ENCODE measurements at places on chromosomes 2 and 18.

DNA sequence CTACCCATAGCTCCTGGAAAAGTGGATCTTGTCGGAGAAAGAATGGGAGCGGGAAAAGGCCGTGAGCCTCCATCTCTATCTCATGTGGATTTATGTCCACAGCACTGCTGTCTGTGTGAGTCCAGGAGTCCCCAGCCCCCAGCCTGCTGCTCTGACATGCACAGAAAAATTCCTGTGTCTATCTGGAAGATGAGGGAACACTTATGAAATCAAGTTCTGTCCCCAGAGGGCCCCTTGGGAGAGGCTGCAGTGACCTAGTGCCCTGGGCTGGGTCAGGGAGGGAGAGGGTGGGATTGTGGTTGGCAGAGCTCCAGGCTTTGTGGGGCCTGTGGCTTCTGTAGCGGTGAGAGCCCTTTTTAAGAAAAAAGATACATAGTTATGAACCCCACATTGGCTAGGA lies 37.6 kb downstream of the HJURP start:
- no peak for DNase-seq

GRCh38 chr18:11864471-11864870 lies 13.3 kb downstream of the CHMP1B start:
- no peak for DNase-seq

- no peak for DNase-seq
Measured at GRCh38 chr18:13477147-13477683, 249.1 kb downstream of the FAM210A start.

DNA sequence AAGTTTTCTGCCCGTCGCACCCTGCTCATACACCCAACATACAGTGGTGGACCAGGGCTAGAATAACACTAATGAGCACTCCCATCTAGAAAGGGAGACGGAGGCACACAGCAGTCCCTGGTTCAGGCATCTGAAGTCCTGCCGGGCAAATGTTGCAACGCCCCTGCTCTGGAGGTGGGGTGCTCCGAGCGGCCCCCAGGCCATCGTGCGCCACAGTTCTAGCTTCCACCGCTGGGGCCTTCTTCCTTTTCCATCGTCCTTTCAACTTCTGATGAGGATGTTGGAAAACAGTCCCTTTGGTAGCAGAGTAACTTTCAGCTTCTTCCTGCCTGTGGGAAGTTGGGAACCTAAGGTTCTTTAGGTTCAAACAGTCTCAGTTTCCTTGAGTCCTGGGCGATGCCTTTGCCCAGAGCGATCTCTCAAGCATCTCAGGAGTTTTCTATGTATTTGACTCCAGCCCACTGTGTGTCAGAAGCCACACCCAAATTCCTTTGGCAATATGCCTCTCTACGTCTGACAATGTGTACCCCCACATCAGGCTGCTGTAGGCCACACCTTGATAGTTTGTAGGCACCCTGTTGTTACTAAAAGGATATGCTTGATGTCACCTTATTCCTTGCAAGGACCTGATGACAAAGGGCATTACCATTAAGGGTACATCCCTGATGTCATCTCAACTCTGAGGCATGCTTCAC lies 258.8 kb downstream of the GLI2 start:
- no peak for DNase-seq

DNA sequence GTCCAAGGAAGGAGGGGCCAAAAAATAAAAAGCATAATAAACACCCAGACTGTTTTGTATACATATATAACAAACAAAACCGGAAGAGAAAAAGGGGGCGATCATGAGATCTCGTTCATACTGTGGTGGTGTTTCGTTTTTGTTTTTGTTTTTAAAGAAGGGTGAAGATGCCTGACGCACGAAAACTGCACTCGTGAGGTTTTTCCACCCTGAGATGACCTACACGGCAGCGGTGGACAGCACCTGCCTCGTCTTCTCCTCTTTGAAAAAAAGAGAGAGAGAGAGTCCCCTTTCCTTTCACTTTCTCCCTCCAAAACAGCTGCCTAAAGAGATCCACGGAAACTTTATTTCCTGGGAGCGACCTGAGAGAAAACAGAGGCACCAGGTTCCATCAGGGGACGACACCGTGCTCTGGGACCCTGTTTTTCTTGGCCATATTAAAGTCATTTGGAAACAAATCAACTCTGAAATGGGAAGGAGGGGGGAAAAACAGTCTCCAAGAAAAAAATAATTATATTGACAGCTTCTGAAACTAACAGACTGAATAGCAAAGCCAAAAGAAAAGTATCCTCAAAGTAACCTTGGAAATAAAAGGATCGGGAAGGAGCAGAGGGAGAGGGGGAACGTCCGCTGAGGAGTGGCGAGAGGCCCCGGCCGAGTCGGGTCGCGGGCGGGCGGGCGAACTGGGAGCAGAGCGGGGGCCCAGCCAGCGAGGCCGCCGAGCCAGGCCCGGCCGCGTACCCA lies 3.5 kb downstream of the POU3F3 start:
- no peak for DNase-seq

GRCh38 chr2:147659051-147659450 lies 185.8 kb upstream of the ACVR2A start:
- DNase-seq: no peak

DNA sequence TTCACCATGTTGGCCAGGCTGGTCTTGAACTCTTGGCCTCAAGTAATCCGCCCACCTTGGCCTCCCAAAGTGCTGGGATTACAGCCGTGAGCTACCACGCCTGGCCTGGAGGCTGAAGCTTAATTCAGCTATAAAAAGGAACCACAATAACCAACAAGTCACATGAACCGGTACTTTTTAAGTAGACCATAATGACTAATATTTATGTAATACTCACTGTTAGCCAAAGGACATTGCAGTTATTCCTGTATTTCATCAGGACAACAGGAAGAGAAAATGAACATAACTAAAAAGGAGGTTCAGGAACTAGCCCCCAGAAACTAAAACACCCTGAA lies 49.0 kb upstream of the TMEM87B start:
- DNase-seq: no peak

DNA sequence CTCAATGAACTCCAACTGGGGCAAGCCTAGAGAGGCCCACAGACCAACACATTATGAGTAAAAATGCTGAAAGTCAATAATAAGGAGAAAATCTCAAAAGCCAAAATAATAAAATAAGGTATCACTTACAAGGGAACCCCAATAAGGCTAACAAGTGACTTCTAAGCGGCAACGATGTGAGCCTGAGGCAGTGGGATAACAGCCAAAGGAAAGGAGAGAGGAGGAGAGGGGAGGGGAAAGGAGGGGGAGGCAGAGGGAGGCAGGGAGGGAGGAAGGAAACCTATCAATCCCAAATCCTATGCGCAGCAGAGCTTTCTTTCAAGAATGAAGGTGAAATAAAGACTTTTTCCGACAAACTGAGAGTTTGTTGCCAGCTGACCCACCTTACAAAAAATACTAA lies 6.0 kb upstream of the NFATC1 start:
- DNase-seq: no peak

DNA sequence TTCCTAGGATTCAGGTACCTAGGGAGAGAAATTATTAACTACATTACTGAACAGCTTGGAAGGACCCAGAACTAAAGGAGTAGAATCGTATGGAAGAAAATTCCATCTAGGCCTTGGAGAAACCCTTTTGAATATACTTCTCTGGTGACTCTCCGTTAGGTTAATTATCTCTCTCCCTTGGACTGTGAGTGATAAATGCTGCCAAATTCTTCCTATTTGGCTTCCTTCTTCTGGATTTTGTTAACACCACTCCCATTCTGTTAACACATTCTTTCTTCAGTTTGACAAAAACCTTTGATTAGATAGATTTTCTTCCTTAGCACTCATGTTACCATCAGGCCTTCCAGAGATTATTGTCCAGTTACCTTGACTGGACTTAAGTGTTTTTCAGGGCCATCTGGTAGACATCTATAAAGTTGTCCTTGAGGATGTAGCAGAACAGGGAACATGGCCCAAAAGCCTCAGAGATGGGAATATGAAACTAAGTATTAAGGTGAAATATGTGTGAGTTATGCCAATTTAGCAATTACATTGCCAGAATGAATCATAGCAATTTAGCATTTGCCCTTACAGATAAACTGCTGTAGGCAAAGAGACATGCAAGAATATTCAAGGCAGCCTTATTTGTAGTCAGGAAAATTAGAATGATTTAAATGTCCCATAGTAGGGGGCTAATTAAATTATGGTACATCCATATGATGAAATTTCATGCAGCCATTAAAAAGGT lies 6.7 kb downstream of the CYP27A1 start:
- no peak for DNase-seq

DNA sequence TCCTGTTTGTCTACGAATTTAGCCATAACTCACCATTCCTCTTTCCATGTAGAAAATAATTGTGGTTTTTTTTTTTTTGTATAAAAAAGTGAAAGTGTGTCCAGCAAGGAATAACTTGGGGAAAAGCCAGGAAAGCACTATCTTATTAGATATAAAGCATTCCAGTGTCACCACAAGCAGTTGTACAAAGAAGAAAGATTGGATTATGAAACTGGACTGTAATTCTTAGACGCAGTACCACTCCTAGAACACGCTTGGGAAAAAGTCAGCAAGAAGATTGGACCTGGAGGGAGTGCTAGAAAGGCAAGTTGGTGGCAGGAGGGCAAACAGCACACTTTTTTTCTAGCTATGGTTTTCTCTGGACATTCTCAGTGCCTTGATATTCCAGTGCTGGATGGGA lies 186.7 kb downstream of the PARD3B start:
- no peak for DNase-seq

DNA sequence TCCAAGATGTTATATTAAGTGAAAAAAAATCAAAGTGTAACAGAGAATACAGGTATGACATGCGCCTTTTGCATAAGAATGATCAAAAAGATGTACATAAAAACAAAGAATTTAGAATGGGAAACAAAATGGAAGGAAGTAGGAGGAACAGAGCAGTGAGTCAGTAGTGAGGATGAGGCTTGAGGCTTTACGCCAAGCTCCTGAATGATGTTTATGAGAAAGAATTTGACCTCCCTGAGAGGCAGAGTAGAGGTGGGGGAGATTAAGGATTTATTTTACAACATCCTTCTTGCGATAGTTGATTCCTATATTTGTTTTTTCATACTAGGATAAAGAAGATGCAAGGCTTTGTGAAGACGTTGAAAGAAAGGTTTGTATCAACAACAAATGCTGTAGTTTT lies 81.4 kb downstream of the DCDC2C start:
- no peak for DNase-seq

DNA sequence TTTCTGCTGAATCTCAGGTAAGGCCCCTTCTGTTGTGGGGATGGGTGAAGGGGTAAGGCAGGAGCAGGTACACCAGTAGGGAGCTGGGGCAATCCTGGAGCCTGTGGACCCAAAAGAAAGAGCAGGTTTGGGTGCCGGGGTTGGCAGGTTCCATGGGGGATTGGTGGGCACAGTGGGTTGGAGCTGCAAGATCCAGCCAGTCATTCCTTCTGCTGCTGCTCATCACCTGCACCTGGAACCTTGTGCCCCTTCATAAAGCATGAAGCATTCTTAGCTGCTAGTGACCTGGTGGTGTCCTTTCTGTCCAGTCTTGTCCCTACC lies 24.9 kb downstream of the FHOD3 start:
- DNase-seq: no peak

DNA sequence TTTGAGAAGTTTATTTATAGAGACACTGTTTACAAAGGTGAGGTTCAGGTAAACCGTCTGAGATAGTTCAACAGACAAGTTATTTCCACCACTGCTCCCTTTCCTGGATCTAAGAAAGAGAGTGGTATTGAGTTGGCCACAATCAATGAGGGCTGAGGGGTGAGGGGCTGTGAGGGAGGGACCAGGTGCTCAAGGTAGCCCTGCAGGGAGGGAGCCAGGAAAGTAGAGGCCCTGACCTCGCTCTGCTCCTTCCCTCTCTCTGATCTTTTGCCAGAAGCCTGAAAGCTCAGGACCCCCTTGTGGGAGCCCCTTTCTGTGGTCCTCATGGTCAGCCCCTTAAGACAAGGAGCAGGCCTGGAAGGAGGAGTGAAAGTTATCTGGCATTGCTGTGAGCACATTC lies 29.8 kb downstream of the COL4A3 start:
- DNase-seq: no peak

GRCh38 chr2:237669628-237670392 lies 42.4 kb downstream of the LRRFIP1 start:
- DNase-seq: no peak

DNA sequence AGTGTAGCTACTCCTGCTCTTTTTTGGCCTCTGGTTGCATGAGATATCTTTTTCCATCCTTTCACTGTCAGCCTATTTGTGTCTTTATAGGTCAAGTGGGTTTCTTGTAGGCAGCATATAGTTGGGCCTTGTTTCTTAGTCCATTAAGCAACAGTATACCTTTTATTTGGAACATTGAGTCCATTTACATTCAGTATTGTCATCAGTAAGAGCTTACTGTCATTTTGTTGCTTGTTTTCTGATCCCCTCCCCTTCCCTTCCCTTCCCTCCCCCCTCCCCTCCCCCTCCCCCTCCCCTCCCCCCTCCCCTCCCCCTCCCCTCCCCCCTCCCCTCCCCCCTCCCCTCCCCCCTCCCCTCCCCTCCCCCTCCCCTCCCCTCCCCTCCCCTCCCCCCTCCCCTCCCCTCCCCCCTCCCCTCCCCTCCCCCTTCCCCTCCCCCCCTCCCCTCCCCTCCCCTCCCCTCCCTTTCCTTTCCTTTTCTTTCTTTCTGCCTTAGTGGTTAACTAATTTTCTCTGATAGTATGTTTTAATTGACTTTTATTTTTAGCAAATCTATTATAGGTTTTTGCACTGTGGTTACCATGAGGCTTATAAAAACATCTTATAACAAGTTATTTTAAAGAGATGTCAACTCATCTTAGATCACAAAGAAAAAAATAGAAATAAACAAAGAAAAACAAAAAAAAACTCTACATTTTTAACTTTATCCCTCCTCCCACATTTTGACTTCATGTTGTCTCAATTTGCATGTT lies 13.2 kb upstream of the DCDC2C start:
- DNase-seq: no peak

DNA sequence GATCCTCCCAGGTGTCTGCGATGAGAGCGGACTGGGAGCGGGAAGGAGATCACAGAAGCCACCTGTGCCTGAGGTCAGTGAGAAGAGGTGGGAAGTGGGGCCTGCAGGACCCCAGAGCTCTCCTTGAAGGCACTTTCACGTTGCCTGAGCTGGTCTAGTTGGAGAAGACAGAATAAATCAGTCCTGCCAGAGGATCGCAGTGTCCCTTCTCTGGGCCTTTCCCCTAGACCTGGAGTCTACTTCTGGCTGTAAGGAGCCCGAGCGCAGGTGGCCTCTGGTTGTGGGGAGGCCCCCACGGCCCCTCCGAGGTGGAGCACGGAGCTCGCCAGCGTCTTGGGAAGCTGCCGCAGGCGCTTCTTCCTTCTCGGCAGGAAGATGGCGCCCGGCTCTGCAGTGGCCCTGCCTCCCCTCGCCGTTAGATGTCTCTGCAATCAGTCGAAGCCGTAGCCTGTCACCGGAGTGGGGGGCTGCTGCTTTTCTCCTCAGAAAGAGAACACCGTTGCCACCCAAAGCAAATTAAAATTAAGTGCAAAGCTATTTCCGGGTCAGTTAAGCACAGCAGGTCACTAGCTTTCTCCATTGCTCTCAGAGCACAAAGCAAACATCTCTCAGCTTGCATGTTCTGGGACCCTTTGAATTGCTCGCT lies 212.0 kb upstream of the MYT1L start:
- DNase-seq: peak; percentile 53

DNA sequence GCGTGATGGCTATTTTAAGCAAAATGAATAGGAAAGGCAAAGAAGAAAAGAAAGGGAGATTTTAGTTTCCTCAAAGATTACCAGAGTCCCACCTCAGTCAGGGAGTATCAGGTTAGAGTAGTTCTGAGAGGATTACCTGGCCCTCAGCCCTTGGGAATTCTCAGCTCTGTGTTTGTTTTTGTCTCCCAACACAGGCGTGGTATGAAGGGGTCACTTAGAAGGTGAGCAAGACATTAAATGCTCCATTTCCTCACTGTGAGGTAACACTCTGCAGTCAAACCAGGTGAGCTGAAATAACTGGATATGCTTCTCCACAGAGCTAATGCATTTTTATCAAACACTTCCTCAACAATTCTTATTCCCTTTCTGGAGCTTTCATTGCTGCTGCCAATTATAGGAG lies 232.2 kb downstream of the IKZF2 start:
- no peak for DNase-seq
